ENCODE measurements at places on chromosomes 2 and 18. TPM values are rescaled to one million over a fixed set of nuclear protein-coding genes. Genes with fewer than 3 reads are reported as not detected.

Gene NCKAP5
- not detected for total RNA-seq

Gene CWC22
- total RNA-seq: 28.9 TPM

Gene SLC4A5
- 5.9 TPM for total RNA-seq

Gene CCDC148
- total RNA-seq: not detected

Gene SERPINB10
- total RNA-seq: not detected

Gene TMEM127
- total RNA-seq: 36.6 TPM

Gene CFC1B
- total RNA-seq: not detected

Gene UGT1A5
- not detected for total RNA-seq

Gene CAPG
- 213 TPM for total RNA-seq

Gene RAB6C
- not detected for total RNA-seq

Gene GALNT13
- total RNA-seq: not detected

Gene RPRM
- not detected for total RNA-seq

Gene TEKT4
- total RNA-seq: not detected

Gene CNDP1
- total RNA-seq: 0.33 TPM

Gene IL1RN
- total RNA-seq: not detected

Gene SERPINB7
- total RNA-seq: not detected

Gene RUFY4
- total RNA-seq: 0.53 TPM

Gene GPR17
- not detected for total RNA-seq

Gene FIGN
- not detected for total RNA-seq

Gene CNDP2
- total RNA-seq: 193 TPM

Data from activated B cell treated with CpG ODN at 0.5 μM for 24 hours (primary cell).